Liver (tissue), 10 donors: ENCODE measurements at places on chromosomes 6 and 20. TPM values are rescaled to one million over a fixed set of nuclear protein-coding genes. Genes with fewer than 3 reads are reported as not detected.

DNA sequence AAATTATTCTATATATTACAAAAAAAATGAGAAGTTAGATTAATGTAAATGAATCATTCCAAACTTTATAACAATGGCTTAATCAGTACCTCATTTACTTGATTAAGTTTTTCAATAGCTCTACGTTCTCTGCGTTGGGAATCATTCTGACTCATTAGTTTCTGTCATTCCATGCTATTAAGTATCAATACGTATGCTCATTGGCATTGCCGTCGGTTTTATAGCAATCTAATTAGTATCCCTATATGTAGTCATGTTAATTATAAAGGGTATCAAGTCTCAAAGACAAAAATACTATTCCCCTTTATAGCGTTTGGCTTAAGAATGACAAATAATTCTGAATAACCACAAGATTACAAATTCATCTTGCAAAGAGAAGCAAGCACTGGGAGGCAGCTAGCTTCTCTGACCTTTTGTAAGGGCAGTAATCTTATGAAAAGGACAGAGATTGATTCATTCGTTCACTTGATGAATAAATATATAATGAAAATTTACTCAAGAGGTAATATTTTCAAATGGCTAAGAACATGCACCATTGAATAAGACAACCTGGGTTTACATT is 41.8 kb downstream of the OLIG3 start:
- H3K27me3 ChIP-seq, result no peaks in the 10 kb centered on the region
- no peaks in the 10 kb centered on the region for H3K36me3 ChIP-seq
- no peak for DNase-seq

GRCh38 chr6:145904868-145905267 is 59.3 kb downstream of the SHPRH start:
- H3K27ac ChIP-seq, result no peak overlapping the region
- H3K27me3 ChIP-seq, result no peaks in the 10 kb centered on the region
- DNase-seq, result no peak
- H3K4me1 ChIP-seq, result no peaks in the 10 kb centered on the region
- H3K4me3 ChIP-seq, result no peak overlapping the region
- H3K36me3 ChIP-seq, result peaks cover 20% of the 10 kb centered on the region

DNA sequence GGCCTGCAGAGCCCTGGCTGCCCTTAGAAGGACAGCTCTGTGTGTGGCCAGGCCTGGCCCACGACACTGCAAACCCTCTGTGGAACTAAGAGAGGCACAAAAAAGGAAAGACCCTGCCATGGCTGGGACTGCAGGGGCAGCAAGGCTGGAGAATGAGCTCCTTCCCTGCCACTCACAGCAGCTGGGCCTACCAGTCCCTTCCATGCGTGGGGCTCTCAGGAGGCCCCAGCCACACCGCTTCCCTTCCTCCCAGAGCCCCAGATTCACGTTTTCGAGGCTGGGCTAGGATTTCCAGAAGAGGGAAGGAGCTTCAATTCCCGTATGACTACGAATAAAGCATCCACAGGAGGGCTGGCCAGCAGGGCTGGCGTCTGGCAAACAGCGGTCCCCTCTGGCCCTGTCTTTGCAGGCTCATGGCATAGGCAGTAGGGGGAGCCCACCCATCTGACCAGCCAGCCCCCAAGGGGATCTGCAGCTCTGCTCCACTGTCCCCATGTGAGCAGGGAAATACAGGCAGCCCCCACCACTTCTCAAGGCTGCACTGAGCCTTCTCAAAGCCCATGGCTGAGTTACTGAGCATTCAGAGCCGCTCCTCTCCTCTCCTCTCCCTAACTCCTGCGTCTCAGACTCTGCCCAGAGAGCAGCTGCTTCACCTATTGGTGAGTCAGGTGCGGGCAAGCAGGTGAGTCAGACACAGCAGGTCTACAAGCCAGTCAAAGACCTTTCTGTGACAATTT is 53.1 kb downstream of the NINL start:
- H3K4me3 ChIP-seq, result no peak overlapping the region
- H3K27me3 ChIP-seq, result no peaks in the 10 kb centered on the region
- no peaks in the 10 kb centered on the region for H3K36me3 ChIP-seq
- no peak for DNase-seq
- H3K4me1 ChIP-seq, result peaks cover 17% of the 10 kb centered on the region
- H3K27ac ChIP-seq, result no peak overlapping the region

DNA sequence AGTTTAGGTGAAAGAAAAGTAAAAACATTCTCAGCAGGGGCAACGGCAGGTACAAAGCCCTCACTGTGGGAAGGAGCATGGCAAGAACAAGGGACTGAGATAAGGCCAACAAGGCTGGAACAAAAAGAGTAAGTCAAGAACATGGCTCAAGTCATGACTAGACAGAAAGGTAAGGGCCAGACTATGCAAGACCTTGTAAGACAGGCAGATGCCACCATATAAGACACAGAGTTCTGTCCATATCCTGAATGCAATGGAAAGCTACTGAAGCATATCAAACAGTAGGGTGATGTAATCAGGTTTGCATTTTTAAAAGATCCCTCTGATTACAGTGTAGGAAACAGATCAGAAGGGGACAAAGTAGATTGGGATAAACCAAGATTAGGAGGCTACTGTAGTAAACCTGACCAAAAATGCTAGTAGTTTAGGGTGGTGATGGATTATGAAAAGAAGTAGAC is 5.5 kb downstream of the REV3L start:
- peaks cover 9% of the 10 kb centered on the region for H3K4me1 ChIP-seq
- no peaks in the 10 kb centered on the region for H3K36me3 ChIP-seq
- DNase-seq, result no peak
- H3K27ac ChIP-seq, result no peak overlapping the region
- H3K27me3 ChIP-seq, result no peaks in the 10 kb centered on the region

DNA sequence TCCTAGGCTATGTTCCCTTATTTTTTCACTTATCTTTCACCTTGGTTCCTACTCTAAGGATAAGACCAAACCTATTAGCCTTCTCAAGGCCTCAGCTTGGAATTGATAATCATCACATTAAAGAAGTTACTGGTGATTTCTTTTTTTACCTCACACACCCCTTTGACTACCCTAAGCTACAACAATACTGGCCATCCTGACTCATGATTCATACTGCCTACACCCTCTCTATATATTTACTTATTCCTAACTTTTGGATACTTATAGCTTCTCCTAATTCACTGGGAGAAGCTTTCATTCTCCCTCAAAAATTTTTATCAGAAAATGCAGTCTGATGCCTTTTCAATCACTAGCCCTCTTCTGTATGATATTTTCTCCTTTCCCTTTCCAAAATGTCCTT is 256.1 kb downstream of the TBX18 start:
- H3K36me3 ChIP-seq, result no peaks in the 10 kb centered on the region
- H3K27ac ChIP-seq, result no peak overlapping the region

DNA sequence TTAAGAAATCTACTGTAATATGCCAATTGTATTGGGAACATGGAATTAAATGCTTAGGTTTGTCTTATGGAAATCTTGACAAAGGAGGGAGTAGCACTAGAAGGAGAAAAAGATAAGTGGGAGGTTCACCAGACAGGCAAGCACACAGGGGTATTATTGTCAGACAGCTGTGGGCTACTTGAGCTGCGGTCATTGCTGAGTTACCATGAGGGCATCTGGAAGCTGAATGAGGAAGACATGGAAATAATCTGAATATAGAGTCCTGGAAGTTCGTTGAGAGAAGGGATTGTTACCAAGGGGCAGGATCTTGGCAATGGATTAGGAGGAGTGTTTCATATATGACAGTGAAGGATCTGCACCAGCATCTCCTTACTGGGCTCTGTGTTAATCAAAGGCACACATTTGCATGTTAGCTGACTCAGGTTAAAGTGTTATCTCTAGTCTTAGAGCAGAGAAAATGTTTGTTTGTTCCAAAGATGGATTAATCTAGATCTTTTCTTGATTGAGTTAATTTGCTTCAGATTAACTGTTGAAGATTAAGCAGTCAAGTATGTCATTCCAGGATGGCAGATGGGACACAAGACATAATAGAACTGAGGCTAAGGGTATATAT is 53.0 kb upstream of the SUPT3H start:
- H3K27ac ChIP-seq, result no peak overlapping the region
- DNase-seq, result no peak
- H3K4me3 ChIP-seq, result no peak overlapping the region
- no peaks in the 10 kb centered on the region for H3K4me1 ChIP-seq

- no peaks in the 10 kb centered on the region for H3K4me1 ChIP-seq
- no peak for DNase-seq
- H3K36me3 ChIP-seq, result no peaks in the 10 kb centered on the region
- no peak overlapping the region for H3K27ac ChIP-seq
- H3K27me3 ChIP-seq, result no peaks in the 10 kb centered on the region
Observed at GRCh38 chr6:10315658-10316372, 99.1 kb downstream of the TFAP2A start.

- no peaks in the 10 kb centered on the region for H3K27me3 ChIP-seq
- no peak overlapping the region for H3K27ac ChIP-seq
- no peaks in the 10 kb centered on the region for H3K36me3 ChIP-seq
- H3K4me3 ChIP-seq, result no peak overlapping the region
- no peaks in the 10 kb centered on the region for H3K4me1 ChIP-seq
Observed at GRCh38 chr20:61599541-61599992, 347.5 kb downstream of the CDH4 start.

DNA sequence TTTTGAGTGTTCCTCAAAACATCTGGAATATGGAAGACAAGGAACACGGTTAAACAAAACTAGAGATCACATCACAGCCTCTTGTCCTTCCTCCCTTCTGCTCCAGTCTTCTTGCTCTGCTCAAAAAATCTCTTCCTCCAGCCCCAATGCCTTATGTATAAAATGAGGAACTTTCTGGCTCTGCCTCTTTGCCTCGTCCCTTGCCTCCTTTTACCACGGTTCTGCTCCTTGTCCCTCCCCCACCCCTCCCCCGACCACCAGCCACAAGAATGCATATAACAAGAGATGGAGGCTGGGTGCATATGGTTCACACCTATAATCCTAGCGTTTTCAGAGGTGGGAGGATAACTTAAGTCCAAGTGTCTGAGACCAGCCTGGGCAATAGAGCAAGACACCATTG is 43.6 kb downstream of the PLAGL2 start:
- H3K27me3 ChIP-seq, result no peaks in the 10 kb centered on the region
- H3K4me1 ChIP-seq, result no peaks in the 10 kb centered on the region
- peaks cover 68% of the 10 kb centered on the region for H3K36me3 ChIP-seq
- H3K4me3 ChIP-seq, result no peak overlapping the region
- no peak overlapping the region for H3K27ac ChIP-seq
- DNase-seq, result no peak

GRCh38 chr20:63330940-63331339 is 30.2 kb downstream of the CHRNA4 start:
- no peaks in the 10 kb centered on the region for H3K27me3 ChIP-seq
- no peak overlapping the region for H3K4me3 ChIP-seq
- H3K4me1 ChIP-seq, result no peaks in the 10 kb centered on the region
- no peaks in the 10 kb centered on the region for H3K36me3 ChIP-seq

- H3K27ac ChIP-seq, result no peak overlapping the region
- no peak for DNase-seq
- no peaks in the 10 kb centered on the region for H3K36me3 ChIP-seq
- H3K4me1 ChIP-seq, result peaks cover 14% of the 10 kb centered on the region
Observed at GRCh38 chr6:1618311-1619097, 8.8 kb downstream of the FOXC1 start.

- no peak for DNase-seq
- H3K4me3 ChIP-seq, result no peak overlapping the region
- H3K27me3 ChIP-seq, result no peaks in the 10 kb centered on the region
- no peaks in the 10 kb centered on the region for H3K36me3 ChIP-seq
- no peaks in the 10 kb centered on the region for H3K4me1 ChIP-seq
Observed at GRCh38 chr6:18339599-18339998, 47.6 kb upstream of the RNF144B start.

The FNDC1 gene
- total RNA-seq, result 0.17 TPM

The RBBP8NL gene
- total RNA-seq, result 0.14 TPM

The COL21A1 gene
- 0.50 TPM for total RNA-seq

The RNF182 gene
- 1.4 TPM for total RNA-seq

The ZBP1 gene
- 0.14 TPM for total RNA-seq

The FILIP1 gene
- total RNA-seq, result 0.70 TPM

The TMEM200A gene
- 0.08 TPM for total RNA-seq

The FKBP5 gene
- 10.3 TPM for total RNA-seq
